Activated CD4-positive, alpha-beta T cell treated with anti-CD3 and anti-CD28 coated beads for 24 hours (primary cell): ENCODE measurements at places on chromosomes 4 and X.
A peak's percentile ranks its signal among the peaks of the same experiment; 100 is the strongest.

DNA sequence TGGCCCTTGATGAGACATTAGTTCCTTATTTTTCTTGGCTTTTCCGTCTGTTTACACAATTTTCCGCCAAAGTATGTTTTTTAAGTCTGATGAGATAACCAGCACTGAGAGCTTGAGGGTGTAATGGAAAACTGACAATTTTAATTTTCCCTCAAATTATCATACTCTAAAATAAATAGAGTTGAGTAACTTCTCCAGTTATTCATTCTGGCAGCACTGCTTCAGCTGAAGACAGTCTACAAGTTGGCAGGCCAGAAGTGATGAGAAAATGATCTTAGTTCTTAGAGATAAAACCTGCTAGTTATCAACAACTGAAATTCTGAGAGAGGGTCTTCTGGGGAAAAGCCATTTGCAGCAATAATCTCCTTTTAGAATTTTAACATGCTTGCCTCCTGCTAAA is 241.6 kb upstream of the TET2 start:
- DNase-seq = no peak

- DNase-seq = no peak
Observed at GRCh38 chrX:155435744-155436112, 22.7 kb downstream of the F8A3 start.

- DNase-seq = no peak
Observed at GRCh38 chrX:98962996-98963395, 1447.1 kb downstream of the PCDH19 start.

DNA sequence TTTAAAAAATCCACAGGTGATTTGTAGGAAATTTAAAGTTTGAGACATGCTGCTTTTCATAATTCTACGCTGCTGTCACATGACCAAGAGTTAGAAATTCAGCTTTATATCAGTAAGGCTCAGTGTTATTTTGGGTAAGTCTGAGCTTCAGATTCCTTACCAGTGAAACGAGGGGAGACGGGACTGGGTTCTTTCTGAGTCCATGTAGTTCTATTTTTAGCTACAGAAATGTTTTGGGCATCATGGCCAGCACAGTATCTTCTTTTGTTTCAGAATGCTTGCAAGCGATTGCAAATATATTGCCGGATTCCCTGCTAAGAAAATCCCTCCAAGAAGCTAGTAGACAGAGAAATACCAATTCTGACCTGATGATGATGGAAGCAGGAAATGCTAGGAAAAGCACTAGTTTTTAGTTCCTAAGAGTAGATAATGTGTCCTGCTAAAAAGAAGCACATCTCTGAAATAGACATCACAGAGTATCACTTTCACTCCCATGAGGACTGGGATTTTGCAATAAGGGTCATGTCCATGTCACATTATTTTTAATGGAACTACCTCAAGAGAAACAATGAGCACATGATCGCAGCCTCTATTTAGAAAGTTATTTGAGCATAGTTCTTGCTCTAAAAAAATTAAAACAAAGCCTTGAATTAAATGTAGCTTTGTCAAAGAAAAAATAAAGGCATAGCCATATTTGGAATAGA is 10.9 kb downstream of the ATP1B4 start:
- no peak for DNase-seq

- DNase-seq = no peak
Observed at GRCh38 chr4:133464311-133464710, 315.2 kb downstream of the PCDH10 start.

GRCh38 chr4:169253113-169253671 is 17.6 kb downstream of the SH3RF1 start:
- no peak for DNase-seq

GRCh38 chrX:39152106-39152649 is 350.9 kb downstream of the MID1IP1 start:
- DNase-seq = no peak

- no peak for DNase-seq
Observed at GRCh38 chr4:60744767-60745166, 455.4 kb upstream of the ADGRL3 start.

GRCh38 chrX:130995439-130995838 is 62.7 kb upstream of the ARHGAP36 start:
- no peak for DNase-seq

GRCh38 chr4:8167815-8168214 is 9.2 kb upstream of the ABLIM2 start:
- DNase-seq = no peak

GRCh38 chrX:9282325-9282724 is 182.5 kb upstream of the TBL1X start:
- no peak for DNase-seq

- no peak for DNase-seq
Observed at GRCh38 chr4:3342182-3342854, 49.5 kb downstream of the RGS12 start.

DNA sequence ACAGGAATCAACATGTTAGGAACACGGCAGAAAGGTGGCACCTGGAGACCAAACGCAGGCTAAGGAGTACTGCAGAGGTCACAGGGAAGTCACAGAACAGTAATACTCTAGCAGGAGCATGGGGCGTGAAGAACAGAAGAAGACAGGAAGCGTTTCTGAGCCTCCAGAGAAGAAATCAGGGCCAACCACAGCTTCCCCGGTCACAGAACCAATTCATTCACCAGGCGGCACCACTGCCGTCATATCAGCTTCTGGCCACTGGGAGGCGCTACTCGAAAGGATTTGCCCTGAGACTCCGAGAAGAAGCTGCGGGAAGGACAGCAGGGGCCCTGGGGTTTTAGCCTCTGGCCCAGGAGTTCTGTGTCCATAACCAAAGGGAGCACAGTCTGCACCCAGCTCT is 78.0 kb upstream of the DRD5 start:
- peak; percentile 58 for DNase-seq

- no peak for DNase-seq
Observed at GRCh38 chrX:13996650-13997049, 33.0 kb downstream of the GEMIN8 start.

DNA sequence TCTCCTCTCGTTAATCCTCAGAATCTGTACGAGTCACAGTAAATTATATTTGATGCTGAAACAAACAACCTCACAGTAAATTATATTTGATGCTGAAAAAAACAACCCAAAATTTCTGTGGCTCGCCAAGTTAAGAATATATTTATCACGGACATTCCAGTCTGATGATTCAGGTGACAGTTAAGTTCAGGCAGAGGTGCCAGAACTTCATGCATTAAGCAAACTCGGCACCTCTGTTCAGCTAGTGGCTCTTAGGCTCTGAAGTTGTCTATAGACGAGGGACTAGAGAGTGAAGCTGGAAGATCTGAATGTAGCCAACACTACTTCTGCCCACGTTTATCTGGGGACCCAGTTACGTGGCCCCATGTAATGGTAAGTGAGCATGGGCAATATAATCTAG is 132.2 kb upstream of the AGA start:
- no peak for DNase-seq

GRCh38 chrX:22952010-22952409 is 47.8 kb upstream of the DDX53 start:
- DNase-seq = no peak
